ENCODE measurements at places on chromosomes 7 and 10.

DNA sequence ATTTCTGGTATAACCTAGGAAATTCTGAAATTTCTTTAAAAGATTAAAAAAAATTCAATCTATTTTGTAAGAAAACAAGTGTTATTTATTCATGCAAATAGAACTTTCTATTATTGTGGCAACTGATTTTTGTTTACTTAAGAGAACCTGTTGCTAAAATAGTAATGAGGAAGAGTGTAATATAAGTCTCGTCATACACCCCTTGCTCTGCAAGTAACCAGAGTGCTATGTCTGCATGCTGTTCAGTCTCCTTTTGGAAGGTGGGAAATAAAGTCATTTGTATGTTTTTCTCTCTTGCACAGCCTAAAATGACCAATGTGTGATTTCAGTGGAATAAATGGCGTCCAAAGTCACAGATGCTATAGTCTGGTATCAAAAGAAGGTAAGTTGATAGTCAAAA, 41.3 kb downstream of the PHTF2 start:
- no peak for DNase-seq

- DNase-seq: no peak
Observed at GRCh38 chr7:135375908-135376699, 133.8 kb downstream of the CNOT4 start.

DNA sequence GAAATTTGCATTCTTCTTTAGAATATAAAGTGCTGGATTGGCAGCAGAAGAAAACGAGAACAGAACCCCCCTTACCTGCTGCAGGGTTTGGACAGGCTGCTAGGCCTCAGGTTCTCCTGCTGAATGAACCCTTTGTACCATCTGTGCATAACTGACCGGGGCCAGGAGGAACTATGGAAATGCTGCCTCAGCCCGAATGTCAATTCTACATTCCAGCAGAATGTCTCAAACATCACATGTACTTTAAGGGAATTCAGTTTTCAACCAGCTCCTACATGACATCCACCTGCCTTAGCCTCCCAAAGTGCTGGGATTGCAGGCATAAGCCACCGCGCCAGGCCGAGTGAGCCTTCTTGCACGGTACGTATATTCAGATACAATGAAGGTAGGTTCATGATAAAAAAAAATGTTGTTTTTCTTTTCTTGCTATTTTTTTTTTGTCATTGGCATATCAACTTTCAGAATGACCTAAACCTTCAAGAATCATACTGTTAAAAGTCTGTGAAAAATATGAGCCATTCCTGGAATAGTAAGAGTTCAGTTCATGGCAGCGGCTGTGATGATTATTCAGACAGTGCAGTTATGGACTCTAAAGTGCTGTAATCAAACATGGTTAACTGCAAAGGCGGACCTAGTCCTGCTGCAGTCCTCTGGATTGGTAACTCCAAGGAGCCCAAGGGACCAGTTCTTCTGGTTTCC, 84.4 kb upstream of the TNS3 start:
- DNase-seq: no peak

- DNase-seq: no peak
Observed at GRCh38 chr10:52020702-52021101, 293.4 kb upstream of the DKK1 start.

GRCh38 chr10:71821909-71822763, 28.9 kb downstream of the PSAP start:
- DNase-seq: no peak

GRCh38 chr7:25694699-25695098, 457.3 kb upstream of the NFE2L3 start:
- DNase-seq: no peak

- no peak for DNase-seq
Observed at GRCh38 chr7:105677817-105678573, 96.7 kb upstream of the EFCAB10 start.

DNA sequence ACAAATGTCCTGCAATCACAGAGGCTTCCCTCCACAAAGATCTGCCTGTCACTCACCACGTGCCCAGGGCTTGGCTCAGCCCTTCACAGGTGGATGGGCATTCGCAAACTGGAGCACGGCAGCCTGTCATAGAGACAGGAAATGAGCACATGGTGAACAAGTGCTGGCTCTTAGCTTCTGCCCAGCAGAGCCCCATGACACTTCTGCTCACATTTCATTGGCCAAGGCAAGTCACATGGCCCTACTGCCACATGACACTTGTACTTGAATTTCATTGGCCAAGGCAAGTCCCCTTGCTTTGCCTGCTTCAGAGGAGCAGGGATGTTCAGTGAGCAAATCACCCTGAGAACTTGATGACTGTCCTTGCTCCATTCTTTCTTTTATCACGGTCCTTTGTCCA, 110.8 kb upstream of the PPP2R2D start:
- no peak for DNase-seq

DNA sequence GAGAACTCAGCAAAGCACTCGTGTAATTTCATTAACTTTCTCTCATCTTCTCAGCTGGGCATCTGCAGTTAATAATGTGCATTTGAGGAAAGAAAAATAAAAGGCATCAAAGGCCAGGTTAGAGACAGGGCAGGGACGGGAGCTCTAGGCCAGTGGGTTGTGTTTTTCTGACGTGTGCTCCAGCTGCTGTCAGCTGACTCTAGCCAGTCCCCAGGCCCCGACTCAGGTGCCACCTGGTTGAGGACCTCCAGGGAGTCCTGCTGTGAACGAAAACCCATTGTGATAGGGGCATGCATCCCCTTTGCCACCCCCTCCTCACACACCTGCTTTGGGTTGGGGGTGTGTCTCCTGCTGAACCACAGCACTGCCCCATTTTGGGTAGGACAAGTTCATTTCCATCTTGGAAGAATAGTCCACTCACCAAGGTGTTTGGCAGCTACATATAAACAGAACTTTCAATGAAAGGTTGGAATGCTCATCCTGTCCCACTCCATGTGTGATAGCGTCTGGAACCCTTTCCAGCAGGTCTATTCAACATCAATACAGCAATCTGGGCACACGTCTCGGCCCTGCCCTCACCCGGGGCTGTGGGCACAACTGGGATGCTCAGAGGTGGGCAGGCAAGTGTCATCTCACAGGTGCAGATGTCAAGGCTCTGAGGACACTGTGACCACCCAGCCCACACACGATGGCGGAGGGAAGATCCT, 146.1 kb upstream of the FAM20C start:
- DNase-seq: no peak

- DNase-seq: no peak
Observed at GRCh38 chr7:159104188-159104920, 40.3 kb downstream of the VIPR2 start.

- no peak for DNase-seq
Observed at GRCh38 chr7:958221-959200, 4.0 kb upstream of the ADAP1 start.

GRCh38 chr7:158068853-158069252, 518.8 kb downstream of the PTPRN2 start:
- no peak for DNase-seq

DNA sequence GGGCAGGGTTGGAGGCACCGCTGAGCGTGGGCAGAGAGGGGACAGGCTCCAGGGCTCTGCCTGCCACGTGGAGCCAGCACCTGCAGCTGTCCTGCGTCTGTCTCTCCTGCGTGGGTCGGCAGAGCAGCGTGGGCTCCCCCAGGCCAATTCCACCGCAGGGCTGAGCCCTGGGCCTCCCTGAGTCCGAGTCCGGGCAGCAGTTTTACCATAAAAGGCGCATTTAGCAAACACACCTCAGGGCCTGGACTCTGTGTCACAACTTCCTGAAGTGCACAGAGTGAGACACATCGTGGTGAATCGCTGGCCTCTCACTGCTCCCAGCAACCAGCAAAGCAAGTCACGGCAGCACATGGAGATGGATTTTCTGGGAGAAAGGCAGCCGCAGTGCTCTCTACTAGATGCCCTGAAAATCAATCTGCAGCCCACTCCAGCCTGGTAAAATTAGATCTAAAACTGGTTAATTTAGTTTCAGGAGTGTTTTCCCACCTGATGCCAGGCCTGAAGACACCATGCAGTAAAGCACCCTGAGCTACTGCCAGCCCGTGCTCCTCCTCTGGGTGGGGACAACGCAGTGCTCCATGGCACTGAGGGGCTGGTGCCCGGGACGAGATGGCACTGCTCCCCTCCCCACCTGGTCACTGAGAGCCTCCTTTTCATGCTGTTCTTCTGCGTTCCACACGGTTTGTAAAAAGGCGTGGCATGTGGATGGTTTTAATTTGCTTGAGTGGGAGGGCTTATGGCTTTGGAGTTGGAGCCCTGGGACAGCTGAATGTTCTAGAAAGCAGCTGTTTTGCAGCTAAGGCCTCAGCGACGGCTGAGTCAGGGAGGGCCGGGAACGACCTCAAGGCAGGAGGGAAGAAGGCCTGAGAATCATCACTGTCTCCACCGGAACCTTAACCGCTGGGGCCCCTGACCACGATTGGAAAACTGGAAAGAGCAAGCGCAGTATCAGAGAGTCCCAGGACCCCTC, 336.9 kb downstream of the ADARB2 start:
- DNase-seq: no peak

DNA sequence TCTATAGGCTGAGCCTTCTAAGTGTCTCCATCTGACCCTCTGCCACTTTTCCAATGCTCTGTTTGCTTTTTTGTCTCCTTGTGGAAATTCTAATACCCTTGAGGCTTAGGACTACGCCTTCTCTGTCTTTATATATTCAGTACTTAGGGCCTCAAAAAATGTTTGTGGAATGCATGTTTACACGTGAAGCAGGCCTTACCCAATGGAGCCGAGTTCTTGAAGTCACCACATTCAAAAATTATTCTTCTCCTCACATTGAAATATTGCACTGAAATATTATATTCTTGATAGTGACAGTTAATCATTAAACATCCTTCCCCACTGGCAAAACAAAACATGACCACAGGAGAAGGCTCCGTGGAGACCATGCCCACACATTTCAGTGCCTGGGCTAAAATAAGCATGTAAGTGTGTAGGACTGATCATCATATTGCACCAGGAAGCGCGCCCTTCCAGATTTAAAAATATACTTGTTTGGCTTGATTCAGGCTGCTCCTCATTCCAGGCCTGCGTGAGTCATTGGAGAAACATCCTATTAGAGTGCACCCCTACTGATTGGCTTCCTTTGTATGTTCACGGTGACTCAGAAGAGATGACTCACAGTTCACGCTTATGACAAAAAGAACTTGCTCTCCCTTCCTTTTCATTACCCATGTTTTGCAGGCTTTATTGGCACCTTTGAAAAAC, 307.4 kb upstream of the AOAH start:
- DNase-seq: peak; percentile 84

GRCh38 chr7:70063927-70064326, 465.7 kb downstream of the AUTS2 start:
- no peak for DNase-seq

- no peak for DNase-seq
Observed at GRCh38 chr7:28174901-28175661, 5.5 kb downstream of the JAZF1 start.

DNA sequence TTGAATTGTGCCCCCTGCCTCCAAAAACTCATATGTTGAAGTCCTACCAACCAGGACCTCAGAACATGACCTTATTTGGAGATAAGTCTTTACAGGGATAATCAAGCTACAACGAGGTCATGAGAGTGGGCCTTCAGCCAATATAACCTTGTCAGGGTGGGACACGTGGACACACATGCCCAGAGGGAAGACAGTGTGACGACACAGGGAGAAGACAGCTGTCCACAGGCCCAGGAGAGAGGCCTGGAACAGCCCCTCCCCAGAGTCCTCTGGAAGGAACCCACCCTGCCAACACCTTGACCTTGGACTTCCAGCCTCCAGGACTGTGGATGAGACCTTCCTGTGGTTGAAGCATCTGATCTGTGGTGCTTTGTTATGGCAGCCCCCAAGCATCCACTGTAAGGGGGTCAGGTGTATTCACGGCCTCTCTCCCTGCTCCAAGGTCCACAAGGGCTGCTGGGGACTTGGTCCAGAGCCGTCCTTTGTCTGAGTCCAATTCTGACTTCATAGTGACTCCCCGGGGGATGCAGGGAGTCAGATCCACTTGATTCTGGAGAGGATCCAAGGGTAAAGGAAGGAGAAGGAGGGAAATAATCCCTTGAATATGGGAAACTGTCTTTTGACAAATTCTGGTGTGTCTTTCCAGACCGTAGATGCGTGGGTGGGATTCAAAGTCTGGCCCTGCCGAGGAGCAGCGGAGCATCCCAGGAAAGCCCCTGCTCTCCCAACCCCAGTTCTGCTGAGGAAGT, 7.0 kb downstream of the CALML3 start:
- no peak for DNase-seq

DNA sequence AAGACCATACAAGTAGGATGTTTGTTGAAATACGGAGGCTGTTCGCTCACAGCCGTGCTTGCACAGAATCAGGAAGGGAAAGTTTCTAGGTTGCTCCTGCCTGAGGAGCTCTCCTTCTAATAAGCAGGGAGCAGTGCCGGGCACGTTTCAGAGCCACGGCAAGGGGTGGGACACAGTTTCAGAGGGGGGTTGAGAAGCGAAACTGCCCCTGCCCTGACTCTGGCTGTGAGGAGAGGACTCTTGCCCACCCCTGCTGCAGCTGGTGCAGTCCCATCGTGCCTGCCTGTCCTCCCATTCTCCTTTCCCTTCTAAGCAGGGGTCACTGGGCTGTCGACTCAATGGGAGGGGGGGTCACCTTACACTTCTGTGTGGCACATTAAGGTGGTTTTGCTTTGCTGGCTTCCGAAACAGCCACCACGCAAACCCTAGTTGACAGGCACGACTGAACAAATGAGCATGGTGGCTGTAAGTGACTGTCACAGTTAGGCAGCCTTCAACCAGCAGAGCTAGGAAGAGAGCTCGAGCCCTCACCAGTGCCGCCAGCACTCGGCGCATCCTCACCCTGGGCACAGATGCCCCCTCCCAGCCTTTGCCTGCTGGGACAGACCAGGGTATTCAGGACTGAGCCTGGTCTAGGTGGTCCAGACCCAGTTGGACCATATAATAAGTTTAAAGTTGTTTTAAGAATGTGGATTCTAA, 37.5 kb downstream of the ZNF467 start:
- no peak for DNase-seq

- no peak for DNase-seq
Observed at GRCh38 chr10:70601746-70602145, 795 bp downstream of the PRF1 start.

DNA sequence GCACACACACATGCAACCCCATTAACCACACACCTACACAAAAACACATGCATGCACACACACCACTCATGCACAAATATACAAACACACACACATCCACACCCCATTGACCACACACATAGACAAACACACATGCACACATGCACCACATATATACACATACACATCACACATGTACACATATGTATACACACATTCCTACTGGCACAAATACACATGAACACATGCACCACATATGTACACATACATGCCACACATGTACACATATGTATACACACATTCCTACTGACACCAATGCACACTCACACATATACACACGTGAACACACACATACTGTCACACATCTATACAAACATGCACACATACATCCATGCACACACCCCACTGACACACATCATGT, 212.5 kb upstream of the PPP2R2D start:
- no peak for DNase-seq

DNA sequence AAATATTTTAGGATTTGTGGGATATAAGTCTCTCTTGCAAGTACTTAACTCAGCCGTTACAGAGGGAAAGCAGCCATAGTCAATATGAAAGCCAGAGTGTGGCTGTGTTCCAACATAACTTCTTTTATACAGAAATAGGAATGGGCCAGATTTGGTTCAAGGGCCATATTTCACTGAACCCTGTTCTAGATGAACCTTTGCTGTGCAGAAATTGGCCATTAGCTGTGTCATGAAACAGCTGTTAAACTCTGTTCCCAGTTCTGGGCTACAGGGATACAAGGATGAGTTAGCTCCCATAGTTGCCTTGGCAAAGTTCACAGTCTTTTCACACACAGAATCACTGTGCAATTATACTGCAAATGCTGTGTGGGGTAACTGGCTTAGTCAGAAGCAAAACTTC, 213.9 kb upstream of the LRRN3 start:
- no peak for DNase-seq
